ENCODE measurements at places on chromosomes 11 and 22. TPM values are rescaled to one million over a fixed set of nuclear protein-coding genes. Genes with fewer than 3 reads are reported as not detected.
A peak's percentile ranks its signal among the peaks of the same experiment; 100 is the strongest.

The TSSK2 gene
- not detected for total RNA-seq

The SLC25A1 gene
- total RNA-seq, result 218 TPM

The BEST1 gene
- total RNA-seq, result 0.58 TPM

The OR6T1 gene
- not detected for total RNA-seq

The ROBO3 gene
- 8.0 TPM for total RNA-seq

The DDIAS gene
- 2.5 TPM for total RNA-seq

DNA sequence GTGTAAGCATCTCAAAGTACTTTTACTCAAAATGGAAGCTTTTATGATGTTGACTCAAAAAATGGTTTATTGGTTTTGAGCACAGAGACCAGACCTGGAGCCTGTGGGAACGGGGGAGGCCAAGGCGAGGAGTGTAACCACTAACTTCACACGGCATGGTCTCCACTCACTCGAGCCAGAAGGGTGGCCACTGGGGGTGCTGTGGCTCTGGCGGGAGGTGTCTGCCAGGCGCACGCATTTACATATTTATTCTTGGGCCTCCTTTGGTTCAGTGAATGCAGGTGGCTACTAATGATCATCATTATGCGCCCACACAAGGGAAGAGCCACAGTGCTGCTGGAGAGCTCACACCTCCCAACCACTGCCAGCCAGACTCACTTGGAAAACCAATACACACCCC is 64.6 kb downstream of the FLRT1 start:
- H3K4me3 ChIP-seq, result no peak overlapping the region
- H3K36me3 ChIP-seq, result no peaks in the 10 kb centered on the region
- no peaks in the 10 kb centered on the region for H3K4me1 ChIP-seq
- no peaks in the 10 kb centered on the region for H3K27me3 ChIP-seq
- H3K27ac ChIP-seq, result no peak overlapping the region

DNA sequence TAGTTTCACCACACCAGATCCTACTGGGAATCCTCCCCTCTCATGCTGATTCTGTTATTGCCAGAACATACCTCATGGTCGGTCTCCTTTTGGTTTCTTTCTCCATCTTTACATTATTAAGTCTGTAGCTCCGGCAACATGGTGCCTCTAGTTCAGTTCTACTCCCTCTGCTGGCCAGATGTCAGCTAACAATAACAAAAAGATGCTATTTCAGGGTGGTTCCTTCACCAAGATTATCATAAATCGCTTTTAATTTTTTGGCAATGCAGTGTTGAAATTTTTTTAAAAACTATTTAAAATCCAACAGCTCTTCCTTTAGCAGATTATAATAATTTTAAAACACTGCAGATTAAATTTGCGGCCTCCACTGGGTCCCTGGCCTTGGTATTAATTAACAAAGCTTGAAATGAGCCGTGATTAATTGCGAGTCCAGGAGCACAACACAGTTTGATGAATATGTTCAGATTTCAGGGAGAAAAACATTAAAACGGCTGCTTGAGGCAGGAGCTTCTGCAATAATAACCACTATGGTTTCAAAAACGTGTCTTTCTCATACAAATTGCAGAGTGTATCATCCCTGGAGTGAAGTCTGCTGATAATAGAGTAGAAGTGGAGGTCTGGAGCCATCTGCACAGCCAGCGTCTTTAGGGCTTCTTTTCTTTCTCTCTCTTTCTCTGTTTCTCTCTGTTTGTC is 492.9 kb upstream of the KIRREL3 start:
- no peaks in the 10 kb centered on the region for H3K4me1 ChIP-seq
- no peaks in the 10 kb centered on the region for H3K36me3 ChIP-seq
- H3K27me3 ChIP-seq, result no peaks in the 10 kb centered on the region
- DNase-seq, result no peak
- H3K4me3 ChIP-seq, result no peak overlapping the region

DNA sequence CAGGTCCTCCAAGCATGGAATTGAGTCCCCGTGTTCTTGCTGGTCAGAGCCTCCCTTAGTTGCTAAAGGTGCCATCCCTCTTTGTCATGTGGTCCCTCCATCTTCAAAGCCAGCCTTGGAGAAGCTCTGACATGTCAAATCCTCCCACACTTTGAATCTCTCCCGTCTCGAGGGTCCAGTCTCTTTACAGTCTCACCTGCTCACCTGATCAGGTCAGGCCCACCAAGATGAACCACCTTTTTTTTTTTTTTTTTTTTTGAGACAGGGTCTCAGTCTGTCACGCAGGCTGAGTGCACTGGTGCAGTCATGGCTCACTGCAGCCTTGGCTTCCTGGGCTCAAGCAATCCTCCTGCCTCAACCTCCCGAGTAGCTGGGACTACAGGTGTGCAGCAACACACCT is 100.3 kb upstream of the PRR5 start:
- H3K27ac ChIP-seq, result no peak overlapping the region
- H3K36me3 ChIP-seq, result no peaks in the 10 kb centered on the region
- no peak overlapping the region for H3K4me3 ChIP-seq
- no peaks in the 10 kb centered on the region for H3K4me1 ChIP-seq
- H3K27me3 ChIP-seq, result no peaks in the 10 kb centered on the region

- H3K4me1 ChIP-seq, result no peaks in the 10 kb centered on the region
- no peak overlapping the region for H3K27ac ChIP-seq
- H3K27me3 ChIP-seq, result no peaks in the 10 kb centered on the region
- no peak overlapping the region for H3K4me3 ChIP-seq
Observed at GRCh38 chr11:45450189-45450588, 164.0 kb upstream of the SYT13 start.

- no peak overlapping the region for H3K27ac ChIP-seq
- H3K4me1 ChIP-seq, result no peaks in the 10 kb centered on the region
- no peak for DNase-seq
Observed at GRCh38 chr11:116534270-116534975, 238.4 kb downstream of the BUD13 start.

DNA sequence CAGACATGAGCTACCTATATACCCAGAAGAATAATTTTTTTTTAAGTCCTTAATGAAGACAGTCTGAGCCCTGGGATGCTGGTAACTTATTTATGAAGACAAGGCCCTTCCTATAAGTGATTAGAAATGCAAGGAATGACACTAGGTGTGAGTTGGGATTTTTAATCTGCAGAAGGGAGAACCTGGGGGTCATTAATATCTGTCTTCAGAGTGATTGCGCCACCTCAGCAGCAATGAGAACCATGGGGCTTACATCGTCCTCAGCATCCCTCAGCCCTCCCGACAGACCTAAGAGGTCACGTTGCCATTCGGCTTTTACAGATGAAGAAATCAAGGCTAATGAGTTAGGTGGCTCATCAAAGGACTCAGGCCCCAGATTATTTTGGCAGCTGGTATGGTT is 55.6 kb downstream of the MCM5 start:
- H3K4me1 ChIP-seq, result peaks cover 10% of the 10 kb centered on the region
- no peaks in the 10 kb centered on the region for H3K27me3 ChIP-seq
- H3K4me3 ChIP-seq, result no peak overlapping the region
- no peaks in the 10 kb centered on the region for H3K36me3 ChIP-seq
- DNase-seq, result no peak
- H3K27ac ChIP-seq, result no peak overlapping the region

DNA sequence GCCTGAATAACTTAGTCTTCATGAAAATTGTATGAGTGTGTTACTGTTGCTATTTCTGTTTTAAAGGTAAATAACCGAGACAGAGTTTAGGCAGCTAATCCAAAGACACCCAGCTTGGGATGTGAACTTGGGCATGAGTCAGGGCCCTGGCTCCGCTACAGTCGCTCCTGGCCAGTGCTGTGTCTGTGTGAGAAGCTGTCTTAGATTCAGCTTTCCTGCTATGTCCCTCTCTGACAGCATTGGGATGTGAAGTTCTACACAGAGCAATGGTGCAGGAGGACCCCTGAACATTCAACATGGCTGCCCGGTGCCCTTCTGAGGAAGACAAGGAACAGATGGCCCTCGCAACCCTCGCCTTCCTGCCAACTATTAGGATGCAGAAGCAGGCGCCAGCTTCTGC is 49.4 kb downstream of the GALNT18 start:
- H3K36me3 ChIP-seq, result no peaks in the 10 kb centered on the region
- no peak for DNase-seq
- H3K27ac ChIP-seq, result no peak overlapping the region
- no peak overlapping the region for H3K4me3 ChIP-seq
- H3K4me1 ChIP-seq, result no peaks in the 10 kb centered on the region
- no peaks in the 10 kb centered on the region for H3K27me3 ChIP-seq

GRCh38 chr11:67588136-67588503 is 4.5 kb downstream of the GSTP1 start:
- H3K4me1 ChIP-seq, result no peaks in the 10 kb centered on the region
- no peak for DNase-seq
- no peaks in the 10 kb centered on the region for H3K27me3 ChIP-seq
- no peak overlapping the region for H3K27ac ChIP-seq
- H3K36me3 ChIP-seq, result no peaks in the 10 kb centered on the region

- H3K27ac ChIP-seq, result no peak overlapping the region
- no peaks in the 10 kb centered on the region for H3K27me3 ChIP-seq
- peaks cover 2% of the 10 kb centered on the region for H3K4me1 ChIP-seq
Observed at GRCh38 chr11:2436521-2437031, 7.7 kb downstream of the TRPM5 start.

DNA sequence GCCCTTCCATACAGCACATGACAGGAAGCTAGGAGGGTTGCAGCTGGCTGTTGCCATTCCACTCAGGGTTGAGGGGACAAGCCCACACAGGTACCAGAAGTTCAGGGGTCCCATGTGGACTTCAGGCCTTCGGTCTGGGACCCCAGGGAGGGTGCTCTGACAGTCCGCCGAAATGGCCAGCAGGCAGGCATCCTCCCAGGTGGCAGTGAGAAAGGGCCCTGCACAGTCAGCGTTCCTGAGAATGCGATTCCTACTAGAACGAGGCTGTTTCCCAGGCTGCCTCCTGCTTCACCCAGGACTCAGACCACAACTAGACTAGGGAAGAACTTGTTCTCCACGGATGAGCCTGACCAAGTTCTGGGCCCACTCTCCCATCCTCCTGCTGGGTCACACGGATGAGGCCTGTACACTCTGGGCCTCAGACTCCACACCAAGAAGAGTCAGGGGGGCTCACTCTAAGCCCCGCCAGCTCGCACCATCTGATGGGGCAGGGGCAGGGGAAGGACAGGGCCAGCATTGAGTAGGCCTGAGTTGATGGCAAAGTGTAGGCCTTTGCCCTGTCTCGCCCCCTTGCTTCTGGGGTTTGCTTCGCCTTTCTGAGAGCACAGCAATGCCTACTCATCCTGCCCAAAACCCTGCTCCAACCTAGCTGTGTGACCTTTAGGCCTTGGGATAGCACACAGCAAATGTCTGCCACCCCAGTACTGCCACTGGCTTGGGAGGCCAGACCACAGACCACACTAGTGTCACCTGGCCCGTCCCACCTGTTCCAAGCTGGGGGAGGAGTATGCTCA is 14.0 kb downstream of the KCNQ1OT1 start:
- H3K4me3 ChIP-seq, result no peak overlapping the region
- H3K4me1 ChIP-seq, result no peaks in the 10 kb centered on the region
- DNase-seq, result no peak
- no peak overlapping the region for H3K27ac ChIP-seq
- H3K27me3 ChIP-seq, result no peaks in the 10 kb centered on the region

DNA sequence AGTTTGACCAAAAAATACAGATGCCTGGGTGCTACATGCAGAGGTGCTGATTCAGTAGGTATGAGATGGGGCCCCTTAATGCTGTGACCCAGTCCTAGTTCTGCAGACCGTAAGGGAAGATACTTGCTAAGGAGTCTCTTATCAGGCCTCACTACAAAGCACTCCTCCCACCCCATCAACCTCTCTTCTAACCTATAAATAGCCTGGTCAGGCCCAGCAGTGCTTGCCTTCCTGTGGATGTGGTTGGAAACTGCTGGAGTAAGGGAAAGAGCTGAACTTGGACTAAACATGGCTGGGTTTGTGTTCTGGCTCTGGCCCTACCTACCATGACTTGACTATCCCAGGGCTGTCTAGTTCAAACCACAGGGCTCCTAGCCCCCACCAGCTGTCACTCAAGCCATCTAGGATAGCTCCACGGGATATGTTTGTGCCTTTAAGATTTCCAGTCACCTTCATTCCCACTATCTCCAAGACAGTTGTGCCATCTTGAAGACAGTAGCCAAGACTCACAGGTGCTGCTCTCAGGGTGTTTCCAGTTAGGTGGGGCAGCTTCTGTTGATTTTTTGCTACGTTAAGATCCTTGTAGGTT is 9.5 kb upstream of the DKK3 start:
- no peaks in the 10 kb centered on the region for H3K27me3 ChIP-seq
- DNase-seq, result no peak
- no peak overlapping the region for H3K27ac ChIP-seq
- H3K36me3 ChIP-seq, result no peaks in the 10 kb centered on the region
- H3K4me3 ChIP-seq, result no peak overlapping the region

DNA sequence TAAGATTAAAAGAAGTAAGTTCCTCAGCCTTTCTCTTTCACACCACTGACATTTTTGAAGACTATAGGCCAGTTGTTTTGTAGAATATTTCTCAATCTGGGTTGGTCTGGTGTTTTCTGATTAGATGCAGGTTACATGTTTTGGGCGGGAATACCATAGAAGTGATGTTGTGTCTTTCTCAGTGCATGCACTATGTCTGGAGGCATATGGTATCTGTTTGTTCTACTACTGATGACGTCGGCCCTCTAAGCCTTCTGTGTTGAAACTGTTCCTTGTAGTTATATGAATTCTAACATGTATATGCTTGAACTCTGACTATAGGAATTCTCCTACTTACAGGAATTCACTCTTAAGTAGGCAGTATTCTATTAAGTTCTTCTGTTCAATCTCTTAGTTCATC is 21.6 kb downstream of the ZFTA start:
- no peak overlapping the region for H3K27ac ChIP-seq
- H3K36me3 ChIP-seq, result no peaks in the 10 kb centered on the region
- no peak for DNase-seq
- H3K4me3 ChIP-seq, result no peak overlapping the region
- no peaks in the 10 kb centered on the region for H3K4me1 ChIP-seq

DNA sequence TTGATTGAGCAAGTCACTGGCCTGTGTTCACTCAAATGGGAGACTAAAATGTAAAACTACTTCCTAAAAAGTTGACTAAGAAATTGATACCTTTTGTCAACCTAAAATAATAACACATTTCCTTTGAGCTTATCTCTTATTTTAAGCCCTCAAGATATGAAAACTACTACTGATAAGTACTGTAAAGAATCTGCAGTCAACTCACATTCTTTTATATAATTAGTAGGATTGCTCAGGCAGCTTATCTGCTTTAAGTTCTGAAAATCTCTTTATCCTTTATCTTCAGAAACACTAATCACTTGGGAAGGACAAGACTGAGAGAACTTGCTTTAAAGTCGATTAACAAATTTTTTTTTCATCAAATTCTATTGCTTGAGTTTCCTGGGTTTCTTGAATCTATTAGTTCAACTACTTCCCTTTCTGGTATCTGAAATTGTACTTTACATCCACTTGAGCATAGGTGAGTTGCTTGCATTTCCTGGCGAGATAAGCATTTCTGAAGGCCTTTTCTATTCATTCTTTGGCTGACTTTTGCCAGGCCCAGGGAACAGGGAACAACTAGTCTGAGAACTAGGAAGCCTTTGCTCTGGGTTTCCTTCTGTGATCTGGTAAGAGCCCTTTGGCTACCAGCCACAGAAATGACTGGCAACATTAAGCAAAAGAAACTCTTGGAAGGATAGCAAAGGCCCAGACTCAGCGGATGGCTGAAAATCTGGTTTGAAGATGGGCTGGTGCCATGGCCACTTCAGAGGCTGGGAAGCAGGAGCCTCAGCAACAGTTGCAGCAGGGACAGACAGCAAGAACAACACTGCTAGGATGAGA is 19.3 kb upstream of the CSRP3 start:
- no peak overlapping the region for H3K27ac ChIP-seq
- DNase-seq, result peak; percentile 31
- H3K27me3 ChIP-seq, result no peaks in the 10 kb centered on the region
- no peaks in the 10 kb centered on the region for H3K4me1 ChIP-seq
